Frontal cortex (tissue), 4 donors: ENCODE measurements at places on chromosomes 7 and 10. TPM values are rescaled to one million over a fixed set of nuclear protein-coding genes. Genes with fewer than 3 reads are reported as not detected.

Gene CNOT4
- 21.6 TPM for total RNA-seq

Gene STX1A
- total RNA-seq: 62.0 TPM

Gene SLC29A4
- 14.7 TPM for total RNA-seq

DNA sequence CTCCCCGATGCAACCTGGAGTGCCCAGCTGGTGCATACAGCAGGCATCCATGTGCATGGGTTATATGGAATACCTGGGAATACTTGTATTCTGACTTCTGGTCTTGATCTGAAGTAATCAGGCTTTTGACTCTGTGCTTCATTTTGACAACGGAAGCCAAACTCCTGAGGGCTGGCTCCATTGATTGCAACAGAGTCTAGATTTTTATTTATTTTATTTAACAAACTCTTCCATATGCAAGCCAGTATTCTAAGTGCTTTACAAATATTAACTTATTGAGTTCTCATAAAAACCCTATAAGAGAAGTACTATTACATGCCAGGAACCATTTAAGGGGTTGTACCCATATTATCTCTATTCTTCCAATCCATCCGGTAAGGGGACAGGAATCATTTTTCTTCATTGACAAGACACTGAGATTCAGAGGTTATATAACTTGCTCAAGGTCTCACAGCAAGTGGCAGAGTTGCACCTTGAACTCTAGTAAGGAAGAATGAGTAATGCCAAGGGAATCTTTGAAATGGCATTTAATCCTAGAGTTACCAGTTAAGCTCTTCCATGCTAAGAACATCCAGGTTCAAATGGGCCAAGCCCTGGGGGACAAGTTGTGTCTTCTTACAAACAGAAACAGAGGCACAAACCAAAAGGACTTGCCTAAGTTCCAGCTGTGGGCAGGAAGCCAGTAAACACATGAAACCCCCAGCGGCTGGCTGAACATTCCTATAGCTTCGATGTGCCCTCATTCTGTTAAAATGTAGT lies 241.0 kb downstream of the WDR11 start:
- DNase-seq: no peak
